ENCODE measurements at places on chromosomes 12 and 14.

GRCh38 chr12:107254258-107254856 is 161.0 kb upstream of the CRY1 start:
- no peak for DNase-seq

- no peak for DNase-seq
Measured at GRCh38 chr14:100561005-100561404, 26.2 kb downstream of the BEGAIN start.

DNA sequence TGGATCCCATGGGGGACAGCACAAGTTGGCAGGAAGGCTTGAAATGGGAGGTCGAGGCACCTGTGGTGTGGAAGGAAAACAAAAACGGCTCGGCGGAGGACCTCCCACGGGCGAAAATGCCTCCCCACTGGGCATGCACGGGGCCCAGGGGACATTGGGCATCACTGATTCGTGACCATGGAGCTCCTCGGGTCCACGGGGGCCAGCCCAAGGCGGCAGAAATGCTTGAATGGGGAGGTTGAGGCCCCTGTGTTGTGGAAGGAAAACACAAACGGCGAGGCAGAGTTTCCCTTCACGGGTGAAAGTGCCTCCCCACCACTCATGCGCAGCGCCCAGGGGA is 376.0 kb downstream of the ALG10 start:
- no peak for DNase-seq

GRCh38 chr12:47672068-47672467 is 33.8 kb downstream of the RPAP3 start:
- no peak for DNase-seq

DNA sequence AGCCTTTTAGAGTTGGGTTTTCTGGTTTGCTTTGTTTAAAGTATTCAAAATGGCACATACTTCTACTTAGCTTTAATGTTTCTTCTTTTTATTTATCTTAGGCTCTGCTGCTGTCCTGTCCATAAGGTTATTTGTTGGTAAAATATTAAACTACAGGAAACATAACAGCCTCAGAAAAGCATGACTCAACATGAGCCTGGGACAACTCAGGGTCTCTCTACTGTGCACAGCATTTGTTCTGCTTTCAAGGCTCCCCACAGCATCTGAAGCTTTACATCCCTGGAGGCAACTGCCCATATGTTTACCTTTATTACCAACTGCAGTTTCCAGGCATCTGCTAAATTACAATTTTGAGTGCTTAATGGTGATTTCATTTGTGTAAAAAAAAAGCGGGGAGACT is 954.2 kb upstream of the FBXO33 start:
- DNase-seq = no peak

GRCh38 chr12:25107920-25108319 is 87.0 kb downstream of the DNAI7 start:
- no peak for DNase-seq

DNA sequence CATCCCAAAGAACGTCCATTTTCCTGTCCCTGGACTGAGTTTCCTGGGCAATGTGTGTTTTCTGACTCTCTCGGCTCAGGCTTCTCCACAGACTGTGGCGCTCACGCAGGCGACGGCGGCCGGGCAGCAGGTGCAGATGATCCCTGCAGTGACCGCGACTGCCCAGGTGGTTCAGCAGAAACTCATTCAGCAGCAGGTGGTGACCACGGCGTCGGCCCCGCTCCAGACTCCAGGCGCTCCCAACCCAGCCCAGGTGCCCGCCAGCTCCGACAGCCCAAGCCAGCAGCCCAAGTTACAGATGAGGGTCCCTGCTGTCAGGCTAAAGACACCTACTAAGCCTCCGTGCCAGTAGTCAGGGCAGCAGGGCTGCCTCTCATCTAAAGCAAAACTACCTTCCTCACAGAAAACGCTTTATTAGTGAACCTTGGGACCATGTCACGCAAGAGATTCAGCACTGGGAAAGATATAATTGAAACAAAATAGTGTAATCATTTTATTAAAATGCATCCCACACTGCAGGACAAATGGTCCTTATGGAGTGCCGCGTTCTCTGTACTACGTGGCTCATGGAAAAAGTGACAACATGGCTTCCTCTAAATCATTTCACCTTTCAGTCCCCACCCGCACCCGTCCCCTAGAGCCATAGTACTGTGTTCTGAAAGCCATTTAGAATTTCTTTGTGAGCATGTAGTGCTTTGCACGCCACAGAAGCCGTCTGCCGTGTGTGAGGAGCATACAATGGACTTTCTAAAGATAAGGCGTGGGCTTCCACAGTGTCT is 66.6 kb downstream of the DDX51 start:
- DNase-seq = no peak

- no peak for DNase-seq
Measured at GRCh38 chr12:121992059-121992879, 29.4 kb upstream of the BCL7A start.

GRCh38 chr14:24078146-24078545 is 6.8 kb downstream of the CPNE6 start:
- DNase-seq = no peak

GRCh38 chr12:116122628-116123027 is 154.9 kb downstream of the MED13L start:
- DNase-seq = no peak

DNA sequence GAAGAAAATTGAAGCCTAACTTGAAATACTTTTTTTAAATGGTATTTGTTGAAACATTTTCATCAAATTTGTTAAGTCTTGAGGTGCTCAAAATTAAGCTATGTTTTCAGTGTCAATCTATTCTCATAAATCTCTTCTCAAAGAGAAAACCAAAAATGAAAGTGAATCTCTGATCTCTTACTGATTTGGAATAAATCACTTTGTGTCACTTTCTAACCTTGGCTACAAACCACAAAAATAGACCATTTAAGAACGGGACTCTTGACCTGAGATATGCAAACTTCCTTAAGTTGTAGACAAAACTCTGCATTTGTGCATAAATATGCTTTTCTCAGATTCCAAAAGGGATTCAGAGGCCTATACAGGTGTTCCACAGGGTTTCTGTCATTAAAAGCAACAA is 192.9 kb downstream of the SEC23A start:
- DNase-seq = no peak

DNA sequence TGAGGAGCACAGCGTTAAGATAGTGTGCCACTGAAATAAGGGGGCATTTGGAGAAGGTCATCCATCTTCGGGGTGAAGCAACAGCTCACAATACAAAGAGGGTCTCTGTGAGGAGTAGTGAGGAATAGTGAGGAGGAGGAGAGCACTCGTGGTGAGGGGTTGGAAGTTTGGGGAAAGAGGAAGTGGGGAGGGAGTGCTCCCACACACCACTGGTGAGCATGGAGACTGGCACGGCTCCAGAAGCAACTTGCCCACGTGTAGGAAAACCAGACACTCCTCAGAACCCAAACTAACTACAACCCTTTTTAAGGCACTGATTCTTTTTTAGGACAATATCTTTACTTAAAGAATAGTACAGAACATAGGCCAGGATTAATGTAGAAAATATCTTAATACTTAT is 48.9 kb downstream of the GALNT8 start:
- DNase-seq = no peak

DNA sequence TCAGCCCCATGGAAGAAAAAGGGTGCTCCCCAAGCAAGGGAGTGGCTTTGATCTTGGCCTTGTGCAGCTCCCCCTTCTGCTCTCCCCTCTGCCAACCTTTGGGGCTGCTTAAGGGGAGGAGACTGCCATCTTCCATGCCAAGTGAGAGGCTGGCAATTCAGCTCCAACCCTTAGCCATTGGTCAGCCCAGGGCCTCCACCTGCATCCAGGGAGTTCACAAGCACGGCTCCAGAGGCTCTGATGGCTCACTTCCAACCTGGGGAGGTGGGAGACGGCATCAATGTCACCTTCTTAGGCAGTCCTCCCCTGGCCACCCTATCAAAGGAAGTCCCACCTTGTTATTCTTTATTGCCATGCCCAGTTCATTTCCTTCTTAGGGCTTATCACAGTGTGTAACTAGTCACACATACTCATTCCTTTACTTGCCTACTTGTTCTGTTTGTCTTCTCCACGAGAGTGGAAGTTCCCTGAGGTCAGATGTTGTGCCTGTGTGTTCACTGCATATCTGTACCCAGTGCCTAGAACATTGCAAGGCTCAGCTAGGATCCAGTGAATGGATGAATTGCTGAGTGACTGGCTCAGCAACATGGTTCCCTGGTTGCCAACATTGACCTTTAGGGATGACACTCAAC is 5.0 kb downstream of the HDAC7 start:
- no peak for DNase-seq

GRCh38 chr14:36424478-36425102 is 95.4 kb downstream of the NKX2-1 start:
- DNase-seq = no peak

GRCh38 chr14:54025661-54026060 is 69.0 kb upstream of the BMP4 start:
- no peak for DNase-seq

DNA sequence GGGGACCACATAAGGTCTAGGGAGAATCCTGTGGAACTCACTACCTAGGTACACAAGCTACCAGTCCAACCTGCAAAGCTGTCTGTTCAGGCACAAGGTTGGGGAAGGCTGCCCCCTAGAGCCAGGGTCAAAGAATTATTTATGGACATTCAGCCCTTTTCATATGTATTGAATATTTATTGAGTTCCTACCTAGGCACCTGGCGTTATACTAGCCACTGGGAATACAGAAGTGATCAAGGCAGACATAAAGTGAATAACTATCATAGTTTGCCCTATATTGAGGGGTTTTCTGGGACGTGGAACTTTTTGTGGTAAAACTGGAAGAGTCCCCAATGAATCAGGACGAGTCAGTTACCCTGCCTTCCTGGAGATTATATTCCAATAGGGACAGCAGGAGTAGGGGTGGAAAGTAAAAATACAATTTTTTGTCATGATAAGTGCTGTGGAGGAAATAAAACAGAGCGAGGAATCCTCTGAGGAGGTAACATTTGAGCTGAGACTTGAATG is 5.8 kb upstream of the SLC48A1 start:
- DNase-seq = peak; percentile 41
